ENCODE measurements at places on chromosomes 11 and 22.

DNA sequence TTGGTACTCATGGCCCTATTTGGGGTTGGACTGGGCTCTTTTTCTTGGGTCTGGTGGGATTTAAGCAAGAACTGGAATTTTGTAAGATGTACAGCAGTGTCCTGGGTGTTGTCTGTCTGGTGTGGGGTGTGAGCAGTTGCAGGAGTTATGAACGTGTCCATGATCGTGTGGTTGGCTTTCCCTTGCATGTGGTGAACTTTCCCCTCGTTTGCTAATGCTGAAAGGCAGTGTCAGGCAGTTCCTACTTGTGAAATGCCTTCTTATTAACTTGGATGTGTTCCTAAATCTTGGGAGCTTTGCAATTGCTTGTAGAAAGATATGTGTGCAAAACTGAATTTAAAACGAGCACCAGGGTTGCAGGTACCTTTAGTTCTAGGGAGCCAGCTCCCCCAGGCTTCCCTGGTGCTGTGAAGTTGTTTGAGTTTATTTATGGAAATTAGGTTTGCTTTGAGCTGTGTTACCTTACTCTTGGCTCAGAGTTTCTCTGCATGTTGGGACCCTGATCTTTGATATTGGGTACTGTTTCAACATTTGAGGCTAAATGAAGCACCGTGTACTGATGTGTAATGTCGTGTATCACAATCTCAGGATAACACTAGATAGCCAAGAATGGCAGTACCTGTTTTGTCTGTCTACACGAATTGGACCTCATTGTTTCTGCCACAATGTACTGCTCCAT, 35.8 kb upstream of the HSD17B12 start:
- DNase-seq, result peak; percentile 3

GRCh38 chr11:29261831-29262230, 755.0 kb downstream of the KCNA4 start:
- DNase-seq, result no peak

- no peak for DNase-seq
Observed at GRCh38 chr22:45206233-45206632, 34.5 kb downstream of the KIAA0930 start.

DNA sequence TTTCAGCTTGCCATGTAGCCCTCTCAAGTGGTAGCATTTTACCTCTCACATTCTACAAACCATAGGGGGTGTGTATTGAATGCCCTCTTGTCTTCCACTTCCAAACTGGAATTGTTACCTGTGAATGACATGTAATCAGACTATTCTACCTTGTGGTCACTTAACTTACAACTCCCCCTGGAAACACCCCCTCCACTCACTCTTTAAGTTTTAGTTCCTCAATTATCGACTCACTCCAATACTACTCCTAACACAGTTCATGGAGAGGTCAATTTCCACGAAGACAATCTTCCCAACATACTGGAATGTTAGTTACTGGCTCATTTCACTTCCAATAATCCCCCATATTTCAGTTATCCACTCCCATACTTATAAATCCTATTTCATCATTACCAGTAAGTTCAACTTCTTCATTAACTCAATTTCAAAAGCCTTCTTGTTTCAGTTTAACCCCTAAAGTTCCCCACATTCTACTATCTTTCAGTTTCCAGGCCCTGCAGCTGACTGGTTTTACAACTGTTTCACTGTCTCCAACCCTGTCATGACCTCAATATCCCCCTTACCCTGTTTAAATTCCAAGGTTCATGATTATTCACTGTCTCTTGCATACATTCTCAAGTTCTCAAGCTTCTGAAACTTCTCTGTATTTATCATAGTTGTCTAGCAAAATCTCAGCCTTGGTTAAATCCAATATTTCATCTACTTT, 92.5 kb downstream of the C11orf87 start:
- no peak for DNase-seq

DNA sequence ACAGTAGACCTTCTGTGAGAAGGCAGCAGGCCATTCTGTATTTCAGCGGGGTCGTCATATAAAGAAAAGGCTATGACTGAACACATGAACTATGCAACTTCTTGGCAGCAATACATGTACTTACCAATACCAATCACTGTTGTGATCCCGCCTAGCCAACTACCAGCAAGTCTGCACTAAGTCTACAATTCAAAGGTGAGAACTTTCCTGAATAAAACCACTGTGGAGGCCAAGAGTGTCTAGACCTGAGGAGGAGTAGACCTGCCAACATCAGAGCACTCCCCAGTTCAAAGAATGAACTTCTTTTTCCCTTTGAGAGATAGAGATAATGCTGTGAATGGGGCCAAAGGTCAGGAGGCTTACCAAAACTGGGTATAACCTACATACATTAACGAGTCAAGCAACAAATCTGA, 108.2 kb downstream of the SIK3 start:
- DNase-seq, result peak; percentile 83

DNA sequence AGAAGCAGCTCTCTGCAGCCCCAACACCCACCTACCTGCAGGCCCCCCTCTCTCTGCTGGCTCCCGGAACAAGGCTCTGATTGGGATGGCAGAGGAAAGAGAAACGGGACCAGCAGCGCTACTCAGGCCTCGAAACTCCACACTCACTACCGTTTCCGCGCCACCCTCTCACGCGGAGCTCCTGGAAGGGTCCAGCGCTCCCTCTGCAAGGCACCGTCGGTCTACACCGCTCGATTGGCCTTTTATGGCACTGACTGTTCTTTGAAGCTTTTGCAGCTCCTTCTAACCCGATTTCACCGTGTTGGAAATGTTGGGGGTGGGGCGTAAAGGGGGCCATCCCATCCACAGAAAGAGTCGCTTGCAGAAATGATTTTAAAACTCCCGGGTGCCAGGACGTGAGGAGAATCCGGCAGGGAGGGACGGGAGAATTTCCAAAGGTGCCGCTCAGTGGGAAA, 323 bp upstream of the PANX1 start:
- no peak for DNase-seq

DNA sequence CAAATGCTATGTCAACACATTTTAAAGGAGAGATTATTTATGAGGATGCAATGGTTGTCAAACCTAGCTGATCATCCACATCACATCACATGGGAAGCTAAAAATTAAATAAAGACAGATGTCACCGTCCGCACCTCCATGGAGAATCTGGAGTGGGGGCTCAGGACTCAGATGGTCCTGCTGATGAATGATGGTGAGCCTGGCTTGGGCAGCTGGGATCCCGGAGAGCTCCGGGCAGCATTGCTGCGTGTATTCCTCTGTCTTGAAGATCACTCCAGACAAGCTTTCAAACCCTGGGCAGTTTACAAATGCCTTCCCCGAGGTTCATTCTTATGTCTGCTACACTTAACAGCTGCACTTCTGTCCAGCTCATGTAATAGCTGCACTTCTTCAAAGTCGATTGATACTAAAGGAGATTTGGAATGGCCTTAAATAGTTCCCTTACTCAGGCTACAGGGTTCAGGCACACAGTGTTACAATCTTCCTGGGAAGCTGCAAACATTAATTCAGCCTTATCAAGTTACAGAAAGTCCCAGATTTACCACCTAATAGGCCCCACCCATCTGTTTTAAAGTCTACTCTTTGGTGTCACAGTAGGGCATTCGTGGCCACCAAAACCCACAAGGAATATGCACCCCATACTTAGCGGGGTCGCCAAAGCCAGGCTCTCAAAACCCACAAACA, 34.7 kb upstream of the CSNK2A3 start:
- no peak for DNase-seq
